NCI-H446 (cell line): ENCODE measurements at places on chromosomes 6 and 20.

- DNase-seq: no peak
Observed at GRCh38 chr20:19252451-19253120, 40.1 kb downstream of the SLC24A3 start.

- no peak for DNase-seq
Observed at GRCh38 chr6:36850021-36850420, 10.8 kb upstream of the CPNE5 start.

DNA sequence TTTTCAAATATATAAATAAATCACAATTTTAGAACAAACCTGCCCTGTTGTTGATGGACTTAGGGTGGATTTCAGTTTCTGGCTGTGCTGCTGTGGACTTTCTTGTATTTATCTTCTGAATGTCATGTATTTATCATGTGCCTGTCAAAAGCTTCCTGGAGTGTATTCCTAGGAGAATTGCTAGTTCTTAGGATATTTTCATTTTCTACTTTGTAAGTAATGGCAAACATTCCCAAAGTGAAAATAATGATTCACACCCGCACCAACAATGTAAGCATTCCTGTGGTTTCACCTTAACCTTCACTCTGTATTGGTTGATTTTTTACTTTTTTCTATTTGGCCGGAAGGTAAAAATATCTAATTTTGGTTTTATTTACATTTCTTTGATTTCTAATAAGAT is 387.8 kb downstream of the SMOC2 start:
- no peak for DNase-seq

- DNase-seq: no peak
Observed at GRCh38 chr20:37247547-37247946, 14.1 kb downstream of the GHRH start.

- no peak for DNase-seq
Observed at GRCh38 chr6:134686071-134686470, 263.8 kb downstream of the ALDH8A1 start.

GRCh38 chr6:141451511-141452353 is 681.0 kb upstream of the GJE1 start:
- DNase-seq: no peak
